ENCODE measurements at places on chromosomes 12 and 14.

- no peaks in the 10 kb centered on the region for H3K4me1 ChIP-seq
- no peak overlapping the region for H3K4me3 ChIP-seq
- H3K36me3 ChIP-seq, result no peaks in the 10 kb centered on the region
- H3K27ac ChIP-seq, result no peak overlapping the region
- no peak for DNase-seq
- no peaks in the 10 kb centered on the region for H3K27me3 ChIP-seq
Measured at GRCh38 chr14:96108911-96109310, 69.7 kb downstream of the C14orf132 start.

DNA sequence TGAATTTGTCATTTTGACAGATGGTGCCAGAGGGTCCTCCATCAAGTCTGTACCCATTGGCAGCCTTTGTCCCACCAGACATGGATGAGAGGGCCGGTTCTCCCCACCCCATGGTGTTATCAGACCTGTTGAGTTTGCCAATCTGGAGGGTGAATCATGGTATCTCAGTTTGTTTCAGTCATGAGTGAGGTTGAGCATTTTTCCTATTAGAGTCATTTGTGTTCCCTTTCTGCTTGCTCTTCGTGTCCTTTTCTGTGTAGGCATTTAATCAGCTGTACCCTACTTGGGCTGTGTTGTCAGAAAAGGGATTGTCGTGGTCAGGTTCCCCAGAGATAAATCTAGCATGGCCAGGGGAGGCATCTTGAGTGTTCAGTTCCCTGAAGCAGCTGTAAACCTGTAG is 30.5 kb downstream of the SLC24A4 start:
- no peak for DNase-seq
- no peak overlapping the region for H3K4me3 ChIP-seq
- H3K27ac ChIP-seq, result no peak overlapping the region

DNA sequence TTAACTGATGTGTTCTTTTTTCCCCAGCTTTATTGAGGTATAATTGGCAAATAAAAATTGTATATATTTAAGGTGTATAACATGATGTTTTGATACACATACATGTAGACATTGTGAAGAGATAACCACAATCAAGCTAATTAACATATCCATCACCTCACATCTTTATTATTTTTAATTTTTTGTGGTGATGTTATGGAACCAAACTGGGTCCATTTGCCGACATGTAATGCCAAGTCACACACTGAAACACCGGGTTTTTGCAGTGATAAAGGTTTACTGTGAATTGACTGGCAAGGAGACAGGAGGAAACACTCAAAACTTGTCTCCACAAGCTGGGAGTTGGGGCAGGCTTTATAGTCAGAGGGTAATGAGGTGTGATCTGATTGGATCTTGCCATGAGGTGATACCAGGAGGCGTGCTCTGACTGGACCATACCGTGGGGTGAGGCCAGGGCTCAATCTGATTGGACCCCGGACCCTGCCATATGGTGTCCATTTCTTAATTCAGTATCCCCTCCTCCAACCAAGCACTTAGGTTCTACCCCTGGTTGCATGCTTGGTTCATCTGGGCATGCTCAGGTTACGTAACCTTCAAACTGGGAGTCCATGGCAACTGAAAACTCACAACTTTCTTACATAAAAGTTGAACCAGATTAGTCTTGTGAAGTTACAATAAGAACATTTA is 11.8 kb upstream of the WSCD2 start:
- no peak overlapping the region for H3K27ac ChIP-seq
- H3K36me3 ChIP-seq, result no peaks in the 10 kb centered on the region
- H3K27me3 ChIP-seq, result no peaks in the 10 kb centered on the region
- no peak for DNase-seq
- H3K4me1 ChIP-seq, result peaks cover 14% of the 10 kb centered on the region

DNA sequence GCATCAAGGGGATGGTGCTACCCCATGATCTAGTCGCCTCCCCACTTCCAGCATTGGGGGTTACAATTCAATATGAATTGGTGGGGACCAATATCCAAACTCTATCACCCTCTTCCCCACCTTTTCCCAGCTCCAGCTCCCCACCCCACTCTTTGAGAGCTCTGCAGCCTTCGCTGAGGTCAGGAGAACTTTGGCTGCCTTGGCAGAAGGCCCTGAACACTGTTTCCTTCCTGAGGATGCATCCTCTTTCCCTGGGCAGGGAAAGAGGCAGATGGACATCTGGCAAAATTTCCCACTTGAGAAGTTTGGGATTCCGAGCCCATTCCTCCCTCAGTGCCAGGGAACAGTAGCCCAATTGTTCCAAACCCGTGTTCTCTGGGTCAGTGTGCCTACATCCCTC is 169.1 kb downstream of the TSPAN9 start:
- DNase-seq, result no peak
- H3K27me3 ChIP-seq, result no peaks in the 10 kb centered on the region
- H3K4me1 ChIP-seq, result peaks cover 12% of the 10 kb centered on the region
- H3K4me3 ChIP-seq, result no peak overlapping the region
- H3K36me3 ChIP-seq, result no peaks in the 10 kb centered on the region

DNA sequence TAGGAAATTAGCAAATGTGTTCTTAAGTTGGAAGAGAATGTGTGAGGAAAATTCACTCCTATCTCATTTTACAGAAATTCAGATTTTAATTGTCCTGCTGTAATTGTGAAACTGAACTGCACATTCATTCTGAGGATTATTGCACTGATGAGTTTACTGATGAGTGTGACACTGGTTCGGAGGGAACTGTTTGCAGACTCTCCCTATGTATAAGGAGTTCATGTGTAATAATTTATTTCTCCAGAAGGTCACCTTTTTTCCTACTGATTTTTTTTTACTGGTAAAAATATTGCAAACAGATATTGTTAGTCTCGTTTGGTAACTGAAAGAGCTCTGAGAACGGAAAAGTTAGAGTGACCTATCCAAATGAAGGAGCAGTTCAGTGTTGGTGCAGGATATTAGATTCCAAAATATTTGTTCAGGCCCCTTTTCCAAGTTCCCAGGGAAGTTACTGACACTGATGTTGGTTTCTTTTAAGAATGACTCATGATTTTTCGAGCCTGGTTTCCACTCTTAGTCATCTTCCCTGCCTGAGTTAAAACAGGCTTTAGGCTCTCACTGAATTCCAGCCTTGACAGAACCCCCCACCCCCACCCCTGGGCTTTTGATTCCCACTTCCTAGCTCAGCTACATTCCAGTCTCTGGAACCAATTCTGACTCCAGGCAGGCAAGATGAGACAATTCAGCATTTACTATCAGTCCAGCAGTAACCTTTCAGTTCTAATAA is 18.4 kb downstream of the ANO6 start:
- DNase-seq, result no peak
- H3K36me3 ChIP-seq, result no peaks in the 10 kb centered on the region
- peak overlapping the region; percentile 92 for H3K27ac ChIP-seq
- no peaks in the 10 kb centered on the region for H3K27me3 ChIP-seq
- H3K4me1 ChIP-seq, result peaks cover 75% of the 10 kb centered on the region
- peak overlapping the region; percentile 48 for H3K4me3 ChIP-seq

DNA sequence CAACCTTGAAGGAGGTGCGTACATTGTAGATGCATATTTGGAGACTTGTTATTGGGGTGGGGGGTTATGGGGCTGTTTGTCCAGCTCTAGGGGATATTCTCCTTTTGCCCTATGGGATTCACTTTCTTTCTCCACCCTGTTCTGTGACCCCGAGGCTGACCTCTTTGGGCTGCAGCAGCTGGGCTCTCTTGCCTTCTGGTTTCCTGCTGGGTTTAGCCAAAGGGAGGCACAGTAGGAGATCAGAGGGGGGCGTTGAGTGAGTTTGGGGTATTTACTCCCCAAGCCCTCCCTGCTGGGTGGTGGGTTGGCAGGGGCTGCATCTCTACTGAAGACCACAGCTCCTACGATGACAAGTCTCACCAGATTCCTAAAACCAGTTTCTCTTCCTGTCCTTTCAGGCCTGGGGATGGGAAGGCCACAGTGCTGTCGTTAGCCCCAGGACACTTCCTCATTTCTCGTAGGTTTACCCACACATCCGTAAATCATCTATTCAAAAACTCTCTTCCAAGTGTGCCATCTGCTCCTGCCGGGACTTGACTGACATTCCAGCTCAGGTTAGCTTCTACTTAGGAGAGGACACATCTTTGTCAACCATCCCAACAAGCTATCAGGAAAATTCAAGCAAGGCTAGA is 127.1 kb downstream of the TMEM30B start:
- H3K4me1 ChIP-seq, result peaks cover 9% of the 10 kb centered on the region
- H3K4me3 ChIP-seq, result no peak overlapping the region
- H3K36me3 ChIP-seq, result no peaks in the 10 kb centered on the region
- H3K27me3 ChIP-seq, result no peaks in the 10 kb centered on the region

GRCh38 chr14:73245480-73246325 is 8.4 kb downstream of the PAPLN start:
- no peak overlapping the region for H3K27ac ChIP-seq
- no peaks in the 10 kb centered on the region for H3K36me3 ChIP-seq
- no peaks in the 10 kb centered on the region for H3K4me1 ChIP-seq
- H3K27me3 ChIP-seq, result no peaks in the 10 kb centered on the region
- peak overlapping the region; percentile 85 for H3K4me3 ChIP-seq

GRCh38 chr12:51947246-51947996 is 4.1 kb upstream of the ACVR1B start:
- H3K36me3 ChIP-seq, result no peaks in the 10 kb centered on the region
- no peak for DNase-seq
- no peak overlapping the region for H3K4me3 ChIP-seq
- H3K4me1 ChIP-seq, result peaks cover 4% of the 10 kb centered on the region
- no peak overlapping the region for H3K27ac ChIP-seq

GRCh38 chr12:24560831-24561271 is 388.1 kb downstream of the BCAT1 start:
- H3K4me1 ChIP-seq, result peaks cover 24% of the 10 kb centered on the region
- no peaks in the 10 kb centered on the region for H3K36me3 ChIP-seq

DNA sequence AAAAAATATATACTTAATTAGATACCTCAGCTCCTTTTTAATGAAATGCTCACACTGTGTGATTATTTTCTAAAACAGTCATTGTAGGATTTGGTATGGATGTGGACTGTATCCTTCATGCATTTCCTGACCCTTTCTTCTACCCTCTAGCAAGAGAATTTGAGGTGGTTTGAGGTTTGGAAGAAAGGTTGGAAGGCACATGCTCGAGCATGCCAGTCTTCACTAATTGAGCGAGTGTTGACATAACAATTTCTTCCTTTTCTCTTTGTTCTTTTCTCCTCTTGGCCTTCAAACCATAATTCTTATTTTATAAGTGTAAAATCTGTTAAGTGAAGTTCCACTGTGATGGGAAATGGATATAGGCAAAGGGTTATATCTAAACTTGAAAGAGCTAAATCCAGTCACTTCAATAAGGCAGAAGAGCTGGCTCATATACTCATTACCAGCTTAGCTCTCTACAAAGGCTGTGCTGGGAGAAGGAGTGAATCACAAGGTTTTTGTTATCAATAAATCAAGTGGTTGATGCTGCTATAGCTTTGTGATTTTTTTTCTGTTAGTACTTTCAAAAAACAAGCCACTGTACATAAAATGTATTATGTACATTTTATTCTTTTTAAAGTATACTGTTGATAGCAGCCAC is 16.2 kb upstream of the PTHLH start:
- DNase-seq, result no peak
- H3K36me3 ChIP-seq, result no peaks in the 10 kb centered on the region
- H3K27ac ChIP-seq, result no peak overlapping the region
- H3K27me3 ChIP-seq, result no peaks in the 10 kb centered on the region
- no peaks in the 10 kb centered on the region for H3K4me1 ChIP-seq

- DNase-seq, result no peak
- no peak overlapping the region for H3K27ac ChIP-seq
- H3K36me3 ChIP-seq, result no peaks in the 10 kb centered on the region
Measured at GRCh38 chr14:92751819-92752218, 3.4 kb upstream of the LGMN start.

GRCh38 chr14:83556065-83556464 is 1973.9 kb upstream of the FLRT2 start:
- H3K4me1 ChIP-seq, result no peaks in the 10 kb centered on the region
- no peaks in the 10 kb centered on the region for H3K27me3 ChIP-seq
- no peak for DNase-seq
- H3K36me3 ChIP-seq, result no peaks in the 10 kb centered on the region
- H3K27ac ChIP-seq, result no peak overlapping the region
- no peak overlapping the region for H3K4me3 ChIP-seq

GRCh38 chr12:89328151-89329030 is 23.9 kb downstream of the DUSP6 start:
- DNase-seq, result no peak
- H3K4me1 ChIP-seq, result no peaks in the 10 kb centered on the region
- H3K4me3 ChIP-seq, result no peak overlapping the region
- H3K27ac ChIP-seq, result no peak overlapping the region
- no peaks in the 10 kb centered on the region for H3K36me3 ChIP-seq

DNA sequence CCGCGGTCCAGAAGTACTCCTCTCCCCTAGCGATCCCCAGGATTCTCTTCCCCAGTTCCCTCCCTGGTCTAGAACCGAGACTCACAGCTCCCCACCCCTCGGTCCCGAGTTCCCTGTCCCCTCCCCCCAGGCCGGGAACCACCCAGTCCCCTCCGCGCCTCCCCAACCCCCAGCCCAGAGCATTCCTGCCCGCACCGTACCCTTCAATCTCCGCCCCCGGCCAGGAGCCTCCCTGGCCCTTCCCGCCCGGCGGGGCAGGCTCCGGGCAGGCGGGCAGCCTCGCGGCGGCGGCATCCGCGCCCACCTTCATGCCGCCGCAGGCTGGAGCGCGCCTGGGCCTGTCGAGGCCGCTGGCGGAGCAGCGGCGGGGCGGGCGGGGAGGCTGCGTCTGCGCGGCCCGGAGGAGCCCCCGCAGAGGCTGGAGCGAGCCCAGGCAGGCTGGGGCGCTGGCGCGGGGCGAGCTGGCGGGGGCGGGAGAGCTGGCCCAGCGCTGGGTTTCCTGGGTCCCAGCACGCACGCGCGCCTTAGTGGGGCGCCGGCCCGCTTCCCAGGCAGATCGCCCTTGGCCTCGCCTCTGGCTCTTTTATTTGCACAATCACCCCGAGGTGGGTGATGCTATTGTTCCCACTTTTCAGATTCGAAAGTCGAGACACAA is 22.2 kb upstream of the GPR132 start:
- DNase-seq, result no peak
- no peaks in the 10 kb centered on the region for H3K36me3 ChIP-seq
- peak overlapping the region; percentile 71 for H3K4me3 ChIP-seq
- H3K4me1 ChIP-seq, result peaks cover 24% of the 10 kb centered on the region

DNA sequence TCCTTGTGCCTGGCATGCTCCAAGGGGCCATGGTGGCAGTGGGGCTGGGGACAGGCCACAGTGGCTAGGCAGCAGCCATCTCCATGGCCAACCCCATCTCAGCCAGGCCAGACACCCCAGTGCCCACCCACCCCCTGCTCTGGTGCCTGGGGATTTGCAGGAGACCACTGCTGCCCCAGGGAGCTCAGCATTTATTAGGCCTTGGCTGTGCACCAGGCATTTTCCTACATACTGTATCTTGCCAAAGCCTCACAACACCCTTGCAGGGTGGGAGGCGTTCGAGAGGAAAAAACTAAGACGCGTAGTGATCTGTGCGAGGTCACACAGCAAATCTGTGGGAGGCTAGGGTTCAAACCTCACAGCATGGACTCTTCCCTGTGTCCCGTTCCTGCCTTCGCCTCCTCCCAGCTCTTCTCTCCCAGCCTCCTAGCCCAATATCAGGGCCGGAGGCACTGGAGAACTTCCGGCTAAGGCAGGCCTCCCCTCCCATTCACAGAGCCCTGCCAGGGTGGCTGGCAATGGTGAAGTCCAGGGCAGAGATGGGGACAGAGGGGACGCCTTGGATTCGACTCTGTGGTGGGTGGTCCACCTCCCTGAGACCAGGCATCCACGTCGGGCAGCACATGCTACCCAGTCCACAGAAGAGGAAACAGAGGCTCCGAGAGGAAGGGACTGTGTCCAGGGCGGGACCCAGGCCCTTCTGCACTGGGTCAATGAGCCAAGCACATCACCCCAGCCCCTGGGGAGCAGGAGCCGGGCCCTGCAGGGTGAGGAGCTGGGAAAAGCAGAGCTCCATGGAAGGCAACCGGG is 57.4 kb downstream of the FAM222A start:
- H3K27me3 ChIP-seq, result no peaks in the 10 kb centered on the region
- H3K27ac ChIP-seq, result no peak overlapping the region
- no peaks in the 10 kb centered on the region for H3K36me3 ChIP-seq
- H3K4me1 ChIP-seq, result no peaks in the 10 kb centered on the region
- DNase-seq, result no peak
